GM10248 (cell line): ENCODE measurements at places on chromosomes 6 and 20.

DNA sequence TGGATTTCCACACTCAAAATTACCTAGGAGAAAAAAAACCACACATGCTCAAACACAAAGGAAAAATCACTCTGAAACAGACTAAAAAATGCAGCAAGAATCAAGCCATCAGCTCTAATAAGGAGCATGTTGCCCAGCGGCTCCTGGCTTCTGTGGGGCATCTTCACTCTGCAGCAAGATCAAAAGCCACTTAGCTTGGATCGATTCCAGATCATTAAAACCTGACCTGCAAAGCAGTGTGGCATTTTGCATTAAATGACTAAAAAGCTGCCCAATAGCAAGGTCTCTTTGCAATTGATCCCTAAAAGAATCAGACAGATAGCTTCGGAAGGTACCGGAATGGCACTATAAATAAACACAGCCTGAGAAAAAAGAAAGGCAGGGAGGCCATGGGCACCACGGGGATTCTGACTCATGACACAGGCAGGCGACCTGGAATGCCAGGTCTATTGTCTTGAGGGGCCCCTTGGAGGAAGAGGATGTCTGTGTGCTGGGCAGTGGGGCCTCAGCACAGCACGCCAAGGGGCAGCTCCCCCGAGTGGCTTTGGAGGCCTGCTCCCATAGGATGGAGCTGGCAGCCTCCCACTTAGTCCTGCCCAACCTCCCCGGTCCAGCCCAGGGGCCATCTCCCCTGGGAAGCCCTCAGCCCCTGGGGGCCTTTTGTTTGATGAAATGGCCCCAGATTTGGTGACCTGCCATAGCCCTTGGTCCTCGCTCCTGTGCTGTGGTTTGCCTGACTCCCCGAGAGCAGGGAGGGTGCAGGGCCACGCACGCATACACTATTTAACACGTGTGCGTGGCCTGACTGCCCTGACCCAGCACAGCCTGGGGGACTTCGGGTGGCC, 7.6 kb downstream of the LEMD2 start:
- no peak for DNase-seq

DNA sequence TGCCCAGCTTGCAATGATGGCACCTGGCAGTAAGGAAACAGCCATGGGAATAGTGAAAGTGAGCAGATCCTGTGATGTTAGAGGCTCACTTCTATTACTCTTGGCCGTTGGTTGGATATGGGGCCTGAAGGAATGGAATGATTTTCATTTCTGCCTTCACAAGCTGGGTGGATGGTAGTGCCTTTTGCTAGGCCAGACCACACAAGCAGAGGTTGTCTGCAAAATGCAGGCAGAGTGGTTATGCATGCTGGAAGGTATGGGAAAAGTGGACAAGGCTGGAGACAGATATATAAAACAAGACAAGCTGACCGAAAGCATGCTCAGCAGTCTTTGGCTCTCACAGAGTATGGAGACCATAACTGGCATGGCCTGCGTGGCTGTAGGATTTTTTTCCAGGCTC, 50.7 kb upstream of the ERVFRD-1 start:
- DNase-seq: no peak

- DNase-seq: no peak
Observed at GRCh38 chr6:52877168-52877567, 32.3 kb downstream of the GSTA3 start.

DNA sequence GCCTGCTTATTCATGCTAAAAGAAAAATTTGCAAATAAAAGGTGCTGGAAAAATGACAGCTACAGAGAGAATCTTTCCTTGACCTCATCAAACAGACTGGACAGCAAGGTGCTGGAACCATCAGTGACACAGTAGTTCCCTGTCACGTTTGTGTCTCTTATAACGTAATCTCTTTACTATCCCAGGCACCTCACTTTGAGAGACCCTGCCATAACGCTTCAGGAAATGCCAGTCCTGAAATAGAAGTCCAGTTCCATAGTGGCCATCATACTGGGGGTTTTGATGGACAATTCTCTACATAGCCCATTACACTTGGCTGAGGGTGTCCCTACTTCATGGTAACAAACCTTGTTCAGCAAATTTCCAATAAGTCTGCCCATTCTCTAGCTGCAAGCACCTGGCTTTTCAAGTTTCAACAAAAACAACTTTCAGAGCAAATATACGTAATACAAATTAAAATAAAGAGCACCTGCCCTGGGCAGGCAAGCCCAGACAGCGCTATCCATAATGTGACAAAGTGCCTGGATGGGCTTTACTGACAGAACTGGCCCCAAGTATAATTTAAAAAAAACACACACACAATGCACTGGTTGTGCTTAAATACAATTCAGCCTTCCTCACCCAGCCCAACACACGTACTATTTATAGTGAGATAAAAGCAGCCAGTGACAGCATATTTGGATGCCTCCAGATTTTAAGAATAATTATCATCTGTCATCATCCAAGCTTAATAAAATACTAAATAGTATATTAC, 38.7 kb downstream of the CNKSR3 start:
- no peak for DNase-seq

GRCh38 chr6:130825772-130826441, 1.3 kb upstream of the SMLR1 start:
- no peak for DNase-seq

- no peak for DNase-seq
Observed at GRCh38 chr6:31844507-31844906, 17.0 kb downstream of the HSPA1B start.

DNA sequence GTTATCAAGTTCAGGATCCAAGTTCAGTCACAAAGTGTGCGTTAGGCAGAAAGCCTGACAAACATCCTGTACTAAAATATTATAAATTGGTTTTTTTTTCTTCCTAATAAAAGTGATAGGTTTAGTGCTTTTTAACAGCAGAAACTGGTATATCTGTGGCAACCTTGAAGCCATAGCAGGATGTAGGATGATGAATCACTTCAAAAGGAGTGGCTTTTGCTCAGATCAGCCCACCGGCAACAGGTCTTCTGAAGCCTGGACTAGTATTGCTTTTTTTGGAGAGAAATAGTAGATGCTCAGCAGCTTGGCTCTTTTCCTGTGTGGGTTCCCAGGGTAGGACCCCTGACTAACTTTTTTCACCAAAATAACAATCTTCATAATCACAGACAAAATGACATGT, 190.8 kb downstream of the EPM2A start:
- no peak for DNase-seq

DNA sequence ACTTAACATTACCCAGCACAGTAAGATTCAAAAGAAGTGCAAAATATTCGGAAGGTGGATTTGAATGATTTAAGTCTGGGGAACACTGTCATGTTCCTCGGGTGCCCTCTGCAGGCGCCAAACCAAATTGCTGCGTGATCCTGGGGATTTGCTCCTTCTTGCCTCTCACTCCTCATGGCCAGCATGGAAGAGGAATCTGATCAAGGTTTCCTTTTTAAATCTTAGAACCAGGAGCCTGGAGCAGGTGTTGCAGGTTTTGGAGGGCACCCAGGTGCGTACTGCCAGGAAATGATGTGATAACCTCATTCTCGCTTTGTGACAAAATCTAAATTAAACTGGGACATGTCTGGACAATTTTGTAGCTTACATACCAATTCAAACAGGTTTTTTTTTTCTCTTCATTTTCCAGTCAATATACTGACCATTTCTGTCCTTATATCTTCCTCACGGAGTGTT, 8.1 kb upstream of the PFDN4 start:
- peak; percentile 57 for DNase-seq

DNA sequence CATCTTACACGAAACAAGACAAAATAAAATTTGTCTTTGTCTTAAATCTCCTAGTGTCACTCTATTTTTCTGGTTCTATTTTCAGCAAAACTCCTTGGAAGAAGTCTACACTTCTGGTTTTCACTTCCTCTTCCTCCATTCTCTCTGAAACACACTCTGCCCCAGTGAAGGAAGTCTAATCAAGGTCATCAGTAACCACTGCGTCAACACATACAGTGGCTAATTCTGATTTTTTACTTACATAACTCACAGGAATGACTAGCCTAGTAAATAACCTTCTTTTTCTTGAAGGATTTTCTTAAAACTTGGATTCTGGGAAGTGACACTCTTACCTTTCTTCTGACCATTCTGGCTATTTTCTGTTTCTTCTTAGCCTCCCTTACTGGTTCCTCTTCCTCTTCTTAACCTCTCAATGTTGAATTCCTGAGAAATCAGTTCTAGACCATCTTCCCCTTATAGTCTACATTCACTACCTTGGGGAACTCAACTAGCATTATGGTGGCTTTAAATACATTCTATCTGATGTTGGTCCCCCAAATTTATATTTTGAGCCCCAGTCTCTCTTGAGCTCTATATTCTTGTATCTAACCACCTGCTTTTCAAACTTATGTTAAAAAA, 37.5 kb downstream of the AIG1 start:
- DNase-seq: peak; percentile 26
